NCI-H1930 (cell line): ENCODE measurements at places on chromosomes 7 and 10.
A peak's percentile ranks its signal among the peaks of the same experiment; 100 is the strongest.

DNA sequence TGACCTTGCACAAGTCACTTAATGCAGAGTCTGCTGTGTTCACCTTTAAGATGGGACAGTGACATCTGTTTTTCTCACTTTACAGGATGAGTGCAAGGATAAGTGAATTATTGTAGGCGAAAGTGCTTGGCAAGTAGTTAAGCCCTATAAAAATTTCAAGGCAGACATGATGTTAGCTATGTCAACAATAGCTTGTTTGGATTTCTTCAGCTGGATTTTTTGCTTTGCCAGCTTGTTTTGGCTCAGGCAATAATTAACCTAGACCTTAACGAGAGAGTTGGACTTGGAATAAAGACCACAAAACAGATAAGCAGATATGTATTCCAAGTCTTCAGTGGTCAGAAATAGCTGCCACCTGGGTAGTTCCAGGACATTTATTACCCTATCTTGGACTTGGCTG is 255.2 kb downstream of the ARL4A start:
- no peak for DNase-seq

DNA sequence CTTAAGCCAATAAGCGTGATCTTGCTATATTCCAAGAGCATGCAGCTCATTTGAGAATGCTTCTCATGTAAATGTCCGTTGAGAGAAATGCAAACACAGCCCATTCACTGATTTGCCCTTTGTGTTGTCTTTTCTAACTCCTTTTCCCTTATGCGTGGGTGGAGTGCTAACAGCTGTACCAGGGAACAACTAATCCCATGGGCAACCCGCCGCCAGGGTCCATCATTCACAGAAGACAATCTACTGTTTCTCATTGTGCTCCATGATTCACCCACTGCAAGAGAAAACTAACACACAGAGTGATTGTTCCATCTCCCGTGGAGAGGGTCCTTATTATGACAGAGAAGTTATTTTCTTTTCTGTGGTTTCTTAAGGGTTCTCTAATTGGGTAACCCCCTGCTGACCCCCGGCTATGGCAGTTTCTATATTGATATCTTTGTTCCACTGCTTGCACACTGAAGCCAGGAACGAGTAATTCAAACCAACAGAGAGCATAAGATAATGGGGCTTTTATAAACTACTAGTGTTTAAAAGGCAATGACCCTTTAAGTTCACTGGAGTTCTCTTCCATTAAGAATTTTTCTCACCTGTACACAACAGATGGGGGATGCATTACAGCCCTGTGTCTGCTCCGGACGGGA is 298.7 kb downstream of the BAMBI start:
- DNase-seq, result peak; percentile 51

DNA sequence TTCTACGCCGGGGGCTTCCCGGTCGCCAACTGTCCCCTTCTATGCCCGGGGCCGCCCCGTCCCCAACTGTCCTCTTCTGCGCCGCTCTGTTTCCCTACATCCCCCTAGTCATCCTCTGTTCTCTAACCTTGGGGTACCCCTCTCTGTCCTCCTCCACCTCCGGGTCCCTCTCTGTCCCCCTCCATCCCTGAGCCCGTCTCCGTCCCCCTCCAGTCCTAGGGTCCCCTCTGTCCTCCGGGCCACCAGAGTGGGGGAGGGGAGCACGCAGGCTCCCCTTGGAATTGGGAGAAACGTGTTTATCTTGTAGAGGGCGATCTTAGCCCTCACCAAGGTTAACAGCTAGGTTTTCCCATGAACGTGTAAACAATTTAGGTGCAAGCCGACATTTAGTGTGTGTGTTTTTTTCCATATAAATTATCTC is 852 bp upstream of the KLF6 start:
- DNase-seq, result no peak

DNA sequence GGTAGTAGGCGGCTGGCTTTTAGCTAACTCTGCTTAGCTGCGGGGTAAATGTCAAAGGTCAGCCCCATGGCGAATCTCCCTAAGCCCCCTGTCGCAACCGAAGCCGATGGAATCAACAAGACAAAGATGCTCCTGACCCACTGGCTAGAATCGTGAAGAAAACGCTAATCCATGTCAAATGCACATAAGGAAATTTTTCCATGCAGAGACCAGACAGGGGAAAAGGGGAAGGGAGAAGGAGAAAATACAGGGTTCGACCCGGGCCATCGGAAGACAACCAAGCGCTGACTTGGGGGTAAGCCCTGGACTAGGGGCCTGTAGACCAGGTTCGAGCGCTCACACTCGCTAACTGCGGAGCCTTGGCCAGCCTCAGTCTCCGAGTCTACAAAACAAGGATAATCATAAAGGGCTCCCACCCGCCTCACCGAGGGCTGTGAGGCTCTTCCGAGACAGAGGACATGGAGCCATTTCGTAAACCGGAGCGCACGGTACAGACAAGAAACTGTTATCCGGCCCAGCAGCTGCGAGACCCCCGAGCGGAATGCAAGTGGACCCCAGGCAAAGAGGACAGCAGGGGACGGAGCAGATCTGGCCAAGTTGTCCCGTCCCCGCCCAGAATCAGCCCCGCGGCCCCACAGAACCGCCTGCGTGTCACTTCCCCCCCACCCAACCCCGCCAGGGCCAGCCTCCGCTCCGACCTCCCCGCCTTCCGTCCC is 507 bp downstream of the SAR1A start:
- DNase-seq, result no peak

DNA sequence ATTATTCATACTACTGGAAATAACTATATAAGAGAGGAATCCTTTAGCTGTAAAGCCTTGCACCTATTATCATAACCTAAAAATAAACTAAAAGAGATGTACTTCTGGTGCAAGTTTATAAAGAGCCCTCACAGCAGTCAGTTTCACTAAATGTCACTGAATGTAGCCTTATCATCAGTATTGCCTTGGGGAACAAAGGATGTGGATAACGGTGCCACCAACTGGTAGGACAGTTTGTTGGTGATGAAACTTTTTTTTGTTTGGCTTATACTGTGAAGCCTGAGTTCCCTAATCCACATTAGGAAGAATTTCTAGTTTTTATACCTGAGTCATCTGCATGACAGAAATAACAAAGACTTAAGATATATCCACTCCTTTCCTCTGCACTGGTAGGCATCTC is 117.9 kb upstream of the COL1A2 start:
- DNase-seq, result no peak

DNA sequence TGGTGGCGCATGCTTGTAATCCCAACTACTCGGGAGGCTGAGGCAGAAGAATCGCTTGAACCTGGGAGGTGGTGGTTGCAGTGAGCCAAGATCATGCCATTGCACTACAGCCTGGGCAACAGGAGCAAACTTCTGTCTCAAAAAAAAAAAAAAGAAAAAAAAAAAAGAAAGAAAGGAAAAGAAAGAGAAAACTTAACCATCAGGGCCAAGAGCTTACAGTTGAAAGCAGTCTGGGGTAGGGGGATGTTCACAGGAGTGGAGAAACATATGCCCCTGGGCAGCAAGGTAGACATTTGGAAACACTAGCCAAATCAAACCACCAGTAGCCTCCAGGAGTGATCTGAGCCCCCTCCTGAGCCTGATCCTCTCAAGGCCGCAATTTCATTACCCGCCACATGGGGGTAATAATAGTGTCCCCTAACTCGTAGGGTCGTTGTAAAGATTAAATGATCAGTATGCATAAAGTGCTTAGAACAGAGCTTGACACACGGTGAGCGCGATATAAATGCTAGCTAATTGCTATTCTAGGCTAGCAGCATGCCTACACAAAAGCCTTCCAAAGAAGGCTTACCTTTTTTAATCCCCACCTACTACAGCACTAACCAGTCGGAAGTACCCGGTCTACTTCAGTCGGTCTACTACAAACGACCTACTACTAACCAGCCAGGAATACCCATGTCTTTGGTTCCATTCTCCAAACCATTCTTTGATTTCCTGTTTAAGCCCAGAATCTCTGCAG is 274.3 kb upstream of the NEBL start:
- DNase-seq, result no peak
